ENCODE measurements at places on chromosomes 16 and 17.

DNA sequence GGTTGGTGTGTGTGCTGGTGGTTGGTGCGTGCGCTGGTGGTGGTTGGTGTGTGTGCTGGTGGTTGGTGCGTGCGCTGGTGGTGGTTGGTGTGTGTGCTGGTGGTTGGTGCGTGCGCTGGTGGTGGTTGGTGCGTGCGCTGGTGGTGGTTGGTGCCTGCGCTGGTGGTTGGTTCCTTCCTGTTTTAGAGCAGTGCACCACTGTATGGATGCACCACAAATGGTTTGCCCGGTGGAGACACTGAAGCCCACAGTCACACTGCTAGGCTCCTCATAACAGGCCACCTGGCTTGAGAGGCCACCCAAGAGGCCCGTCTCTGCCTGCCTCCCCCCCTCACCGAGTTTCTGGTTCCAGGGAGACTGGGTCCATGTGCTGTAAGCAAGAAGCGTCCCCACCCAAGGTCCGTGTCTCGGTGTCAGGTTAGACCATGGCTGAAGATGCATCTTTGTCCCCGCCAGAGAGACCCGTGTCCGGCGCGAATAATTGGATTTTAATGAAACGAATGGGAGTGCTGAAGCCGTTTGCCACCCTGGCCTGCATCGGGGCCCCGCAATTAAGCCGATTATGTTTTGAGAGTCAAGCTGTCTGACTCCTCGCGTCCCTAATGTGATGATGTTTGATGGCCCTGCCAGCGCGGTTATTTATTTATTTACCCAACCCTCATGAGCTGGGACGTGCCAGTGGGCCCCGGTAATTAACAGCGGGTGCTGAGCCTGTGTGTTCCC, 161.3 kb upstream of the GSE1 start:
- DNase-seq: no peak

DNA sequence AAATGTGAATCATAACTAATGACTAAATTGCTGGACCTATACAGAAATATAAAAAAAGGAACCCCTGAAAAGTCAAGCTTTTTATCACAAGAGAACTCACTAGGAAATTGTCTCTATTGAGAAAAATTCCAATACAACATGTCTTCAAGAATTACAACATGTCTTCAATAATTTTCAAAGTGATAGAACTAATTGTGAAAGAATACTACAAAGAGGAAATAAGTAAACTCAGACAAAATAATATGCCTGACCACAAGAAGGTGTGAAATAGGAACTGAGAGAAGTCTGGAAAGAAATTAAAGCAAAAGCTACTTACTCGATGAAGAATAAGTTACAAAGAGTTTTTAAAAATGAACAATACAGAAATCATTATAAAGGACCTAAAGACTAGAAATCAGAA, 29.9 kb upstream of the OR1G1 start:
- no peak for DNase-seq

DNA sequence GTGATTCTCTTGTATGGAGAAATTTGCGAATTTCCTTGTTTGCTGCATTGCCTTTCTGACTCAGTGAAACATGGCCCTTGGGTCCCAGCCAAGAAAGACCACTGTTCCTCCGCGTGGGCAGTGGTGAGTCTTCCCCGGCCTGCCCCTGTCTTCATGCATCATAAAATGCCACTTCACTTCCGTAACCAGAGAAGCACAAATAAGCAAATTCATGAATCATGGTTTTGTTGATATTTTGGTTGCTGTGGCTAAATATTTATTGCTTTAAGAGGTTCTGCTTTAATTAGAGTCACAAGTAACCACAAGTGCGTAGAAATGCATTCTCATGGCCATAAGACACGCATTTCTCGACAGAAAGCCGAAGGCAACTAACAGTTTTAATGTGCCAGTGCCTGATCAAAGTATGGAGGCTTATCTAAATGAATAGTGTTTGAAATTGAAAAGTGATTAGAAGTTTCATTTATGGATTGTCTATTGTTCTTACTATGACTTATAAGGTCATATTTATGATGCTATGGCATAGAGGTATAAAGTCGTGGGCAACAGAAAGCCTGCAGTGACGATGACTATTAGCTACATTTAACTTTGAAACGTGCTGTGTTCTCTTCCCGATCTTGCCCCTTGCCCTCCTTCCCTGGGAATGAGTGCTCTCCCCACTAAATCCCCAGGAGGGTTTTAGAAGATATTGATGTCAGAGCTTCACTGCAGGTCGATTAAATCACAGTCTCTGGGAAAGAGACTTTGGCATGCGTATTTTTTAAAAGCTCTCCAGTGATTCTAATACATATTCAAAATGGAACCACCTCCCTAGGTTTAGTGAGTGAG, 76.0 kb downstream of the WIPI1 start:
- no peak for DNase-seq

DNA sequence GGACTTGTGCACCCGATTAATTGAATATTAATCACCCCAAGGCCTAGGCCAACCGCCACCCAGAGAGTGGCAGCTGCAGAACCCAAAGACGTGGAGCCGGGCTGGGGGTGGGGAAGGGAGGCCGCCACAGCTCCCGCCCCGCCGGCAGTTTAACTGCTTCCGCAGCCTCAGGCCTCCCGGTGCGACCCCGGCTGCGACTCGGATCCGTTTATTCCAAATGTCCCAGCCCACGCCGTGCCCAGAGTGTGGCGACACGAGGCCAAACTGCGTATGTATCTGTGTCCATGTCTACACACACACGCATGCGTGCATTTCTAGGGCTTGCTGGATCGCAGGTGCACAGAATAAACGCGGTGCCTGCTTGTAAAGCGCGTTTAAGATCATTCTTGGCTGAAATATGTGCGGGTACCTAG, 802 bp upstream of the TOB1 start:
- peak; percentile 44 for DNase-seq

DNA sequence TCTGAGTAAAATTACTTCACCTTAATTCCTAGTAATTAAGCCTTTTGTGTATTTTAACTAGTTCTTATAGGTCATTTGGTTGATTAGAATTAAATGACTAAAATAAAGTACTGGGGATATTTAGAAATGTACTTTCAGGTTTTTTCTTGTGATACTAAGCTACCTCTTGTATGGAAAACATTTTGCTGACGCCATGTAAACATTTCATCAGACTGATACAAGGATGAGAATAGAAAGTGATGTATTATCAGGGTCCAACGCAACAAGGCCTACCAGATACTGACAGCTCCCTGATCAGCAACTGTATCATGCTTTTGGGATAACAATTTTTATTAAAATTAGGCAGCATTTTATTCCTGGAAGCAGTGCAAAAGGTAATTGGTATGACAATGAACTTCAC, 1.7 kb downstream of the SMARCE1 start:
- no peak for DNase-seq

GRCh38 chr16:4474192-4474961, at the start of gene NMRAL1:
Gene NMRAL1, minus strand, starts transcription at chr16:4474625. Its CDS starts 493 bp downstream, at chr16:4474132.
- DNase-seq: peak; percentile 68

DNA sequence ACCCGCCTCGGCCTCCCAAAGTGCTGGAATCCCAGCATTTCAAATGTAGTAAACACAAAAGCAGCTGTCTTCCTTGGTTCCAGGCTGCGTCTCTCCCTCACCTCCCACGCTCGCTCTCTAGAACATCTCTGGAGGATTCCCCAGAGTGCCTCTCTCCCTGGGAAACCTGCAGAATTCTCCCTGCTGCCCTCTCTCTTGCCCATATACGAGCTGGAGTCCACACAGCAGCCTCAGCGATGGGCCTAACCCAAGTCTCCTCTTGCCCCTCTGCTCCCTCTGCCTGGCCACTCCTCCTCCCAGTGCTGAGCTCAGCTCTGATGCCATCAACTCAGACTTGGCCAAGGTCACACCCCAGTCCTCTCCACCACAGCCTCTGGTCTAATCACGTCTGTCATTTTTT, 10.6 kb downstream of the GPRC5B start:
- DNase-seq: no peak

GRCh38 chr17:37088913-37089312, 140.2 kb downstream of the AATF start:
- DNase-seq: no peak

GRCh38 chr16:66964049-66964448, 3.0 kb downstream of the CES3 start:
- no peak for DNase-seq

DNA sequence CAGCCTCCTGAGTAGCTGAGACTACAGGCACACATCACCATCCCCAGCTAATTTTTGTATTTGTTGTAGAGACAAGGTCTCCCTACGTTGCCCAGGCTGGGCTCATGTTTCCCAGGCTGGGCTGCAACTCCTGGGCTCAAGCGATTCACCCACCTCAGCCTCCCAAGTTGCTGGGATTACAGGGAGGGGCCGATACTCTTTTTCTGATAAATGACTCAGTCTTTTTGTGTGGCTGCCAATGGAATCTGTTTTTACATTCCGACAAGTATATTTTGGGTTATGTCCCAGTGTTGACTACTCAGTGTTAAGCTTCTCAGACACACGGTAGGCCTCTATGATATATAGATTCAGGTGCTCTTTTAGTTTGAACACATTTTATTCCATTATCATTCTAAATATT, 58.1 kb downstream of the SLFN11 start:
- no peak for DNase-seq

DNA sequence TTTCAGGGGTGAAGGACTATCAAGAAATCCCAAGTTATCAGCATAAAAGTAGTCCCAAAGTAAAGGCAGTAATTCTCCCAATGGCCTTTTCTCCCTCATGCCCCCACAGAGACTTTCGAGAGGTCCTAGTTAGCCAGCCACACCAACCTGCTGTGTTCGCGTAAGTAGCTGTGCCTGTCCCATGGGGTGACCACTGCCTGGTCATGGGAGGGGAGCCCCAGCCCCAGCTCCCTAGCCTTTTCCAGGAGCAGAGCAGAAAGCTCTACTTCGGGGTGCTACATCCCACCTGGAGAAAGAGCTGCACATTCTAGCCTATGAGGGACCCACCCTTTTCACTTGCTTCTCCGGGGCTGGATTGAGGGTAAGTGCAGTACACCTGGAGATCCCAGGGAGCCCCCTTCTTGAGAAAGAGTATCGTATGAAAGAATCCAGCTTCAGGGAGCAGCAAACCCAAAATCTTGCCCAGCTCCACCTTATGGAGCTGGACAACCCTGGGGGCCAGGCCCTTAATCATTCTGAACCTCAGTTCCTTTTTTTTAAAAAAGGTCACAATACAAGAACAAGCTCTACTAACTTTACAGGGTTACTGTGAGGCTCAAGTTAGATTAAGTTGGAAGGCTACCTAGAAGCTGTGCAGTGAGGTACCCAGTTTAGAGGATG, 8.6 kb upstream of the SOST start:
- DNase-seq: no peak

GRCh38 chr16:27907457-27907972, 156.0 kb downstream of the GSG1L start:
- DNase-seq: no peak

GRCh38 chr17:73814075-73814474, 169.8 kb upstream of the SDK2 start:
- DNase-seq: no peak

GRCh38 chr16:24986512-24987303, 28.5 kb downstream of the ARHGAP17 start:
- no peak for DNase-seq

DNA sequence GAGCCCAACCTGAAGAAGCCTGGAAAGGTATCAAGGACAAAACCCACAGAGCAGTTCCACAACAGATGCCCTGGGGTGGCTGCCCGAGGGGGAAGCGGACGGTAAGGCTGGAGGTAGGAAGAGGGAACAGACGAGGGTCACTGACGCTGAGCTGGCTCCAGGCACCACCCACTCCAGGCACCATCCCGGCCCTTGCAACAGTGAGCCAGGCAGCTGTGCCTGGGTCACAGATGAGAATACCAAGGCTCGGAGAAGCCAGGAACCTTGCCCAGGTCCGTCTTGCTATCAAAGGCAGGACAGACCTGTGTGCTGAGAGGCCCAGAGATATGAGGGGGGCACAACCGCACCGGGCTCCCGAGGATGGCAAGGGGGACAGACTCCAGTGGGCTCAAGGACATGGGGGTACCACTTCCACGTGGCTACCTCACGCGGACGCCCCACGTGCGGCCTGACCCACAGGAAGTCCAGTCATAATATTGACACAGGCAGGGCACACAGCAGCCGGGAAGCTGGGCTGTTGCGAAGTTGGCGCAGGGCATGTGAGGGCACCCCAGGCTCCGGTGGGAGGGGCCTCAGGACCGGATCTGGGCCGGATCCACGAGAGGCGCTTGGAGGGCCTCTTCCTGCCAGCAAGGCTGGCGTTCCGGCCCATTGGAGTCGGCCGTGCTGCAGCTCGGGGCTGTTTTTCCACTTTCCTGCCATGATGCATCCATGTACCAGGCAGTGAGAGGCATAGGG, 29.9 kb downstream of the PEMT start:
- DNase-seq: no peak

DNA sequence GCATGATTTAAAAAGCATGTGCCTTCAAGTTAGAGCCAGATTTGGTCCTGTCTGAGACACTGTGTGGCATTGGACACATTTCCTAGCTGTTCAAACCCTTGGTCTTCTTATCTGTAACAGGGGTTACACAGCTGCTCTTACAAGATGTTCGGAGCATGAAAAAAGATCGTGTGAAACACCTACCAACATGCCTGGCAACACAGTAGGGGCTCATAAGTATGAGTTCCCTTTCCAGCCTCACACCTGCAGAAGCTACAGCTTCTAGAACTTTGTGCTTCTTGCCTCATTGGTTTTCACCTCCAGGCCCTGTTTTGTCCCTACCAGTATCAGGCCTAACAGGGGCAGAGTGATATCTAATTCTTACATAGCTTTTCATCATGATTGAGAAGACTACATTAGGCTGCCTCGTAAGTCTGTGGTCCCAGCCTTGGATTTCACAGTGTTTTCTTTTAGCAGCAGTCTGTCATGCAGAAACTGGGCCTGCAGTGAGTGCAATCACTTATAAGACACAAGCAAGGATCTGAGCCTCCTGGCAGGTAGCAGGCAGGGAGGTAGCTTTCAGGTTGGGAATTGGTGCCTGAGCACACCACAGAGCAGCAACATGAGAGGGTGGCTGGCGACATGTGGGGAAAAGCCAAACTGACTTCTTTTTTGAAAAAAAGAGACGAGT, 78.8 kb downstream of the CCDC182 start:
- no peak for DNase-seq
